ENCODE measurements at places on chromosomes 5 and 9. TPM values are rescaled to one million over a fixed set of nuclear protein-coding genes. Genes with fewer than 3 reads are reported as not detected.

- no peak for DNase-seq
These were observed 7.9 kb upstream of the C1QTNF2 start for GRCh38 chr5:160378330-160378729.

- DNase-seq = no peak
These were observed 48.1 kb downstream of the OTULIN start for GRCh38 chr5:14712666-14713065.

Gene MAT2B
- 63.4 TPM for total RNA-seq

- DNase-seq = peak; percentile 71
These were observed 65.4 kb downstream of the DRD1 start for GRCh38 chr5:175378444-175379028.

GRCh38 chr5:101012880-101013279 is 109.8 kb upstream of the ST8SIA4 start:
- DNase-seq = no peak

DNA sequence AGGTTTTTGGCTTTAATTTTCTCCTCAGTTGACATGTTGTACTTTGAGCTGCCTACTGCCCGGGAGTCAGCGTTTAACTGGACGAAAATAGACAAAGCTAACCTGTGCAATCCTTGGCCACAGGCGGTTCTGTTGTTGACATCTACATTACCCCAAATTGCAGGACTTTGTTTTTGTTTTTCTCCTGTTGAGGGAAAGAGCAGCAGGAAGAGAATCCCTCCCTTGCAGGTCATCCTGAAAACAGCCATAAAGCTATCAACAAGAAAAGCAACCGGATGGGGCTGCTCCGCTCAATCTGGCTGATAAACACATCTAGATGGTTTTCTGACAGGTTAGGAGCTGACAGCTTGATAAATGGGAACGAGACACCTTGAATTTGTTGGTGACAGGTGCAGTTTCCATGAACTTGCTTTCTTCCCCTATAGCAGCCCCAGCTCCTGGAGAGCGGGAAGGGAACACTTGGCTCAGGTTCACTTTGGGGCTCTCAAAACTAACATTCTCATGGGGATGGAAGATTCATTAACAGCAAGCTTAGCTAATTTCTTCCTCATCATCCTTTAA is 331.5 kb downstream of the SLIT3 start:
- no peak for DNase-seq

Gene NMUR2
- total RNA-seq = not detected

Gene C9orf153
- not detected for total RNA-seq

GRCh38 chr5:87313216-87313615 is 45.5 kb downstream of the RASA1 start:
- DNase-seq = no peak

GRCh38 chr5:121862801-121863200 is 11.1 kb downstream of the FTMT start:
- no peak for DNase-seq

Gene DMRTA1
- 1.3 TPM for total RNA-seq

Gene WDR38
- total RNA-seq = not detected

Gene ADRA1B
- 1.1 TPM for total RNA-seq

- peak; percentile 61 for DNase-seq
These were observed 59.7 kb upstream of the GARNL3 start for GRCh38 chr9:127204771-127205470.

Gene GKAP1
- total RNA-seq = 1.9 TPM

DNA sequence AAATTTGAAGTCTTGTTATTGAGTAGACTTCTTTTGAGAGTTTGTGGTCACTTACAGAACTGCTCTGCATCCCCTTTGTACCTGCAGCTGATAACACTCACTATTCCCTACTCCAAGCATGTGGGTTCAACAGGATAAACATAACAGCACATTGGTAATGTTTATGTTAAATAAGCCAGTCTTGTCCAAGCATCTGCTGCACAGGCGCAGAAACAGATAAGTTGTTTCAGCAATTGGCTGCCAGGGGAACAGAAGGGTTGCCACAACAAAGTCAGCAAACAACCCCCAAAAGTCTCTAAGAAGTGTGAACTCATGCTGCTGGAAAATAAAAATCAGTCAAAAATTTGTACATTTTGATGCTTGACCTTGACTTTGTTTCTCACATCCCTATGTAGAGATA is 174.6 kb downstream of the GDNF start:
- no peak for DNase-seq

Gene LVRN
- 0.03 TPM for total RNA-seq

DNA sequence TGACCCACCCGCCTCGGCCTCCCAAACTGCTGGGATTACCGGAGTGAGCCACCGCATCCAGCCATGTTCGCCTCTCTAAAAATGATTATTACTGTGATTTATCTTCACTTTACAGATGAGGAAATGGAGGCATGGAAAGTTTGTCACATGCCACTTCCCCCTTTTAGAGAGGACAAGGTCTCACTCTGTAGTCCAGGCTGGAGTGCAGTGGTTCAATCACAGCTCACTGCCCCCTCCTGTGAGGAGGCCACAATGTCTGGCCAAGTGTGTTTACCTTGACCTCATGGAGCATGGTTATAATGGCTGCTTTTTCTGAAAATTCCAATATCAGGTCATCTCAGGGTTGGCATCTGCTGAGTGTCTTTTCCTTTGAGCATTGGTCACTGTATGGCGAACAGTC is 6.7 kb downstream of the PRRT1B start:
- no peak for DNase-seq

Gene RNF130
- total RNA-seq = 43.4 TPM

- DNase-seq = no peak
These were observed 104.7 kb downstream of the DCP2 start for GRCh38 chr5:113081091-113081839.

DNA sequence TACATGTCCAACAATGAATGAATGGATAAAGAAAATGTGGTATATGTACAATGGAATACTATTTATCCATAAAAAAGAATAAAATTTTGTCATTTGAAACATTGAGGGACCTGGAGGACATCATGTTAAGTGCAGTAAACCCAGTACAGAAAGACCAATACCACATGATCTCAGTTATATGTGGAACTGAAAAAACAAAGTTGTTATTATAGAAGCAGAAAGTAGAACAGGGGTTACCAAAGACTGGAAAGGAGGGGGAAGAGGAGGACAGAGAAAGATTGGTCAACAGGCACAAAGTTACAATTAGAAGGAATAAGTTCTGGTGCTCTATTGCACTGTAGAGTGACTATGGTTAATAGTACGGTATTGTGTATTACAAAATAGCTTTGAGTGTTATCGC is 233.8 kb downstream of the SEMA6A start:
- DNase-seq = no peak

- no peak for DNase-seq
These were observed at the start of gene SLC24A2 for GRCh38 chr9:19788614-19789271. Gene SLC24A2, minus strand, starts transcription at chr9:19789037.

- no peak for DNase-seq
These were observed 1.1 kb upstream of the FAF2 start for GRCh38 chr5:176446884-176447590.

DNA sequence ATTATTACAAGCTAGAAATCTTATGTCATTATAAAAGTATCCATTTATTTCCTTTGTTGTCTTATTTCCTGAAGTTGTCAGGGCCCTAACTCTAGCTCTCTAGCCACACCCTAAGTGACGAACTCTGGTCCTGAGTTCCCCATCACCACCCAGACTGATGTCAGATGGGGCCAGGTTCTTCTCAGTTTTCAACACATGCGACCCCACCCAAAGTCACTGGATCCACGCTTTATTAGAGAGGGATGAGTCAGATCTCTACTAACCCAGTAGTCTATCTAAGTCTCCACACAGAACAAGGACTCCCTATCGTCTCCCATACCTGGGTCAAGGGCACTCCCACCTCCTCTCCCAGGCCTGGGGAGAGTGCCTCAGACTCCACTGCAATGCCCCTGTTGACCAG is 6.8 kb upstream of the FEM1C start:
- DNase-seq = peak; percentile 69

DNA sequence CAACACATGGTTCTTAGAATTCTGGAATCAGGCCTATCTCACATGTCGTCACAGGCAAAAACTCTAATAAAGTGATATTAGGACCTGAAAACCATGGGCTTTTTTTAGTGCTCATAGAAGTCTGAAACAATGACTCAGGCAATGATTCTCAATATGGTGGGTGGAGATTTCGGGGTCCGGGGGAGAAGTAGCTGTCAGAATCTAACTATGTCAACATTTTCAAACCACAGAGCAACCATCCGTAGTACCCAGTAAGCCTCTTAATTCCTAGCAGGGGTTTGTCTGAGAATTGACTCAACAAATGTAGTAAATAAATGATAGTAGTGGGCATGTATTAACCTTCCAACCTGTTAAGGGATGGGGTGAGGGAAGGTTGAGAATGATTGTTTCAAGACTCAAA is 2.6 kb downstream of the AMACR start:
- no peak for DNase-seq

GRCh38 chr9:101032426-101032825 is 3.9 kb downstream of the PLPPR1 start:
- peak; percentile 77 for DNase-seq

DNA sequence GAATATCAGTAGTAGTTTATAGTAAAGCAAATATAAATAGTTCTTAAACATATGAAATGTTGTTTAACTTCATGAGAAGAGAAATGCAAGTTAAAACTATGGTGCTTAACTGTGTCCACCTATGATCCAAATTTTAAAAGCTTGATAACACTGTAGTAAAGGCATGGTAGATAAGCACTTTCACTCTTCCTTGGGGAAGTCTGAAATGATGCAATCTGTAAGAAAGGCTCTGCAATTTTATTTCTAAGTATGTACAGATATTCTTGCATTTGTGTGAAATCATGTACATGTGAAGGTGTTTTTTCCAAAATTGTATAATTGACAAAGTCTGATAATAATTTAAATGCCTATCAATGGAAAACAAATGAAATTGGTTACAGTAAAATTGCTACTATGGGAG is 66.9 kb downstream of the SYK start:
- DNase-seq = no peak

Gene RGS14
- total RNA-seq = 29.8 TPM

Gene IL4
- not detected for total RNA-seq

DNA sequence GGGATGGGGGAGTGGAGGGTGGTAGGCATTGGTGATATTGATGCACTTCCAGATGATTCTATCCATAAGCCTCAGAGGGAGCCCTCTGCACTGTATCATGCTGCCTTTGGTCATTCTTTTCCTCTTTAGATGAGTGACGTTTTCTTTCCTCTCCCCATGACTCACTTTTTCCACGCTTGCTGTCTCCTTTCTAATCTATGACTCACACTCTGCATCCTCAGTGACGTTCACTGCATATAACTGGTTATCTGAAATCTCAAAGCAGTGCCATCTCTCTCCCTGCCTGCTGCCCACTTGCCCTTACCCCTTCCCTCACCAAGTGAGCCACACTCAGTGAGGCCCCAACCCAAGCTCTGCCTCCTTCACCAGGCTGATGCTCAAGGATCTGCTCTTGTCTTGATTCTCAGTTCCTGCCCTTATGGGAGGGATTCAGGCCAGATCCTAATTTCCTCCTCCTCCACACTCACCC is 31.6 kb downstream of the PTGS1 start:
- peak; percentile 97 for DNase-seq

GRCh38 chr9:4594545-4594944 is 67.5 kb upstream of the PLPP6 start:
- DNase-seq = no peak

GRCh38 chr9:125146247-125146646 is 2.9 kb upstream of the SCAI start:
- DNase-seq = no peak

- no peak for DNase-seq
These were observed 75.5 kb downstream of the PTPN3 start for GRCh38 chr9:109422641-109423040.

GRCh38 chr5:176955895-176956294 is 50.7 kb downstream of the UIMC1 start:
- DNase-seq = peak; percentile 28

- DNase-seq = peak; percentile 96
These were observed 149.0 kb downstream of the PDE4D start for GRCh38 chr5:59744531-59744992.

- DNase-seq = no peak
These were observed 2.9 kb downstream of the SV2C start for GRCh38 chr5:76086095-76086494.

Gene EEIG1
- 6.8 TPM for total RNA-seq

Gene PCDHB16
- 0.03 TPM for total RNA-seq

DNA sequence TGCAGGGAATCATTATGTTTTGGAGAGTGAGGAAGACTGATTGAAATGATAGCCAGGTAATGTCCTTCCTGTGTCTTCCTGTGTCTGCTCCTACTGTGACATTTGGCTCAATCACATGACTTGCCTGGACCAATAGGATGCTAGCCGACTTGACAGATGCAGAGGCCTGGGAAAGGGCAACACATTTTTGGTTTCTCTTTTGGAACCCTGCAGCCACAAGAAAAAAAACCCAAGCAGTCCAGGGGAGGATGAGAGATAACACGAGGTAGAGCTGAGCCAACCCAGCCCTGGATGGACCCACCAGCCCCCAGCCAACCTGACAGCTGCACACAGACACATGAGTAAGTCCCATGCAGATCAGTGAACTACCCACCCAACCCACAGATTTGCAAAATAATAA is 256.1 kb upstream of the SMARCA2 start:
- peak; percentile 7 for DNase-seq

GRCh38 chr9:133710661-133711427 is 27.3 kb downstream of the SARDH start:
- DNase-seq = no peak

Gene TLX3
- not detected for total RNA-seq

DNA sequence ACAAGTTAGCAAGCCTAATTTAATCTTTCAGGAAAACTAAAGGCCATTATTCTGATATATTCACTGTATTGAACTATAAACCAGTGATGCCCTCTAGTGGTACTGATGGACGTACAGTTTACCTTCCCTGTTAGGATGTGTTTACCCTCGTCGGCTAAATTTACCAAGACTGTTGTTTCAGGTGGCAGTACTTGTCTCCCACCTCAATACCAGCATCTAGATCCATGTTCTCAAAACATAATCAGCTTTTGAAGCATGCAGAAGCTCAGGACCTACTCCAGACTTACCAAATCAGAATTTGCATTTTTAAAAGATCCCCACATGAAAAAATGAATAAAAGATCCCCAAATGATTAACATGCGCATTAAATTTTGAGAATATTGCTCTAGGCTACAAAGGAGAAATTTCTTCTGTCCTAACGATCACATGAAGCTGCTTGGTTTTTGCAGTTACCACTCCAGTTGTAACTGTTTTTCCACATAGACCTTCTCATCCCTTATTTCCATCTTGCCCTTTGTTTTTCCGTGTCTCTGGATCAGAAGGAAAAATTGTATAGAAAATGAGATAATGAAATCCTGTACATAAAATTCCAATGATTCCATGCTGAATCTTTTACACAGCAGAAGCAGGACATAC is 3.2 kb upstream of the BAAT start:
- peak; percentile 20 for DNase-seq

- peak; percentile 10 for DNase-seq
These were observed 108.9 kb upstream of the SPRY4 start for GRCh38 chr5:142433526-142434321.

- DNase-seq = no peak
These were observed 3.0 kb upstream of the TUBB4B start for GRCh38 chr9:137237759-137238726.

DNA sequence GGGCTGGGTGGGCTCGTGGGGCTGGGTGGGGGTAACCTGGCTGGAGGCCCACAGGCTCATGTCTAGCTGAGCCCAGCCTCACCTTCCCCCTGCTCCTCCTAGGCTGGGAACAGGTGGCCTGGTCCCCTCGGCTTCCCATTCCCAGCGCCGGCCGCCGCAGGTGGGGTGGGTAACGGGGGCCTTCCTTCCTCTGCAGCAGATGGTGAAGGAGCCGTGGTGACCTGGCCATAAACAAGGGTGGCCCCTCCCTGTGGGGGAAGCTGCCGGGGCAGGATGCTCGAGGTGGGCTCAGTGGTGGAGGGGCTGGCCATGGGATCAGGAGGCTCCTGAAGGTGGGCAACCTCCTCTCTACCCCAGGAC is 41.0 kb upstream of the EGFL7 start:
- DNase-seq = no peak

- peak; percentile 32 for DNase-seq
These were observed 76.2 kb upstream of the PTPN3 start for GRCh38 chr9:109574061-109574882.

Measured in HT1080 (cell line).